Renal cortex interstitium (tissue), 15 donors: ENCODE measurements at places on chromosomes 1 and 21. TPM values are rescaled to one million over a fixed set of nuclear protein-coding genes. Genes with fewer than 3 reads are reported as not detected.
A peak's percentile ranks its signal among the peaks of the same experiment; 100 is the strongest.

Gene RNF207
- polyA plus RNA-seq, result 25.4 TPM

Gene KMO
- 19.5 TPM for polyA plus RNA-seq

Gene SRGAP2
- 56.5 TPM for polyA plus RNA-seq

Gene ACOT11
- polyA plus RNA-seq, result 12.8 TPM

Gene DPYD
- polyA plus RNA-seq, result 13.0 TPM

GRCh38 chr1:50508040-50508586 is 84.9 kb upstream of the DMRTA2 start:
- no peak for DNase-seq

GRCh38 chr1:101253976-101254674 is 17.3 kb downstream of the S1PR1 start:
- DNase-seq, result no peak

DNA sequence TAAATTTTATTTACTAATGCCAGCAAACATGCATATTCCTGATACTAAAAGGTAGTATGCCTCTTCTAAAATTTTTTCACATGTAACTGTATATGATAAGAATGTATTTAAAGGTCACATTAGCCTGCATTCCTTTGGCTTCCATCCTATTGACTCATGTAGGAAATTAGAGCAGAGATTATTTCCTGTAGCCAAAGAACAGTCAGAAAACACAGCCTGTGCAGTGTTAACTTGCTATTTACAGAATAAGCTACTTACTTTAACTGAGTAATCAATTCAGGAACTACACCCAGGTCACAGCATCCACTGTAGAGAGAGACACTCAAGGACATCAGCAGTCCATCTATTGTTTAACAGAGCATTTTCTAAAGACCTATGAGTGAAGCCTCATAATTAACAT is 154.5 kb upstream of the ADGRL4 start:
- DNase-seq, result no peak

GRCh38 chr1:15116966-15117365 is 36.6 kb upstream of the TMEM51 start:
- no peak for DNase-seq

GRCh38 chr1:211148366-211148765 is 14.4 kb upstream of the KCNH1 start:
- no peak for DNase-seq

GRCh38 chr1:114828251-114828650 is 26.4 kb upstream of the SYCP1 start:
- DNase-seq, result no peak

- peak; percentile 60 for DNase-seq
Measured at GRCh38 chr1:117013309-117013858, 11.8 kb downstream of the CD101 start.

DNA sequence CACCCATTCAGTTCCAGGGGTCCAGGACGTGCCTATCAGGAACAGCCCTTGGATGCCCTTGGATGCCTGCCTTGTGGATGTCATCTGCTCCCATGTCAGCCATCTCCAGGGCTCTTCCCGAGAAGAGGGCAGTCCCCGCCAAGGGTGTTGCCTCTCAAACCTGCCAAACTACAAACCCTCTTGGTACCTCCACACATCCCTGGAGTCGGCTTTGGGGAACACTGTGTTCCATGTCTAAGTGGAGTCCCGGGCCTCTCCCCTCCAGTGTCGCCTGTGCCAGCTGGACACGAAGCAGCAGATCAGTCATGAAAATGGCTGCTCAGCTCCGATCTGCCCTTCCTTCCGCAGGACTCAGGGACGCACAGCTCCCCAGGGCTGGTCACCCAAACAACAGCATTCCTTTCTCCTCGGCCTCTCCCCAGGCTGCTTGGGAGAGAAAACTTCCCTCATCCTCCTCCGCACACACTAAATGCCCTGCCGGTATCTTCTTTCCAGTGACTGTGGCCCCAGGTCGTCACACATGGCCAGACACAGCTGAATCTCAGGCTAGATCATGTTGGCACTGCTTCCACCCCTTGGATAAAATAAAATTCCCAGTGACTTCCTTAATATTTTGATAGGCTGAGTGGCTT is 53.4 kb downstream of the GALNT2 start:
- no peak for DNase-seq

DNA sequence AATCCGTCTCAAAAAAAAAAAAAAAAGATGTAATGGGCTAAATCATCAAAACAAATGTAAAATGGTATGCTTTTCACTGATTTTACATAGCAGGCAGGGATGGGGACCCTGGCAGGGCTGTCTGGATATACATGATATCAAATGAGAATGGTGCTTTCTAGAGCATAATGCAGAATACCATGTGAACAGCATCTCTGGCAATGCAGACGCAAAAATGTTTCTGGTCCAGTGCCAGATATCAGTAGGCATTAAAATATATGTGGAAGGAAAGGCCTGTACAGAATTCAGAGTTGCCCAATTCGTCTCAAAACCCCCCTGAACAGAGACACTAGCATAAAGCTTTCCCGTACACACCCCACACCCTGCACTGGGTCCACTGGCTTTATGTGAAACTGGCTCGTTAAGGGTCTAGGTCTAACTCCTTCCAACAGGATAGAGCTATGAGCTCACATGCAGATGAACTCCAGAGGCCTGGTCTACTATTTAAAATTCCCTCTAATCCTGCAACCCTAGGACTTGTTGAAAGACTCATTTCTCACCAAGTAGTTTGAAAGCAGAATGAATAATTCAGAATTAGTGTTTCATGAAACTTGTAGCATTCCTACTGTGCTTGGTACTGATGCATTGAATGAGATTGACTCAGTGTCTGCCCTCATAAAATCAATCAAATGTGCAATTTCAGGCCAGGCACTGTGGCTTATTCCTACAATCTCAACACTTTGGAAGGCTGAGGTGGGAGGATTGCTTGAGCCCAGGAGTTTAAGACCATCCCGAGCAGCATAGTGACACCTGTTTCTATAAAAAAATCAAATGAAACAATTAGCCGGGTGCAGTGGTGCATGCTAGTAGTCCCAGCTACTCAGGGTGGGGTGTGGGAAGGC is 2.6 kb upstream of the MYSM1 start:
- DNase-seq, result no peak

- DNase-seq, result no peak
Measured at GRCh38 chr1:182662121-182662890, 22.1 kb downstream of the RGS8 start.

DNA sequence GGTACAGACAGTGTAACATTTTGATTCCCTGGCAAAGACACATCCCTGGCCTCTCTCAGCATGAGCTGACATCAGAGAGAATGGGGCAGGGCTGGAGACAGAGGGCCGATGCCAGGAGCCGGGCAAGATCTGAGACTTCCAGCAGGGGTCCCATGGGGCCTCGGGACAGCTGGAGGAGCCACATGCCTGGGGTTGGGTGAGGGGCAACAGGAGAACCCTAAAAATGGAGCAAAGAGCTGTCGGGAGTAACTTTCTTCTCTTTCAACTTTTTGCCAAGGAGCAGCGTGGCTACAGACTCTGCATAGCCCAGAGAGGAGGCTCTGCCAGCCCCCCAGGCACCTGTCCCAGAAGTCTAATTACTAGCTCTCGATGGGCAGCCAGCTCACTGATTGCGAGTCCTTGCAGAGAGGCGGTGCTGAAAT is 130.8 kb downstream of the LACTBL1 start:
- no peak for DNase-seq

GRCh38 chr1:93079685-93080141 is 630 bp downstream of the MTF2 start:
- peak; percentile 38 for DNase-seq

DNA sequence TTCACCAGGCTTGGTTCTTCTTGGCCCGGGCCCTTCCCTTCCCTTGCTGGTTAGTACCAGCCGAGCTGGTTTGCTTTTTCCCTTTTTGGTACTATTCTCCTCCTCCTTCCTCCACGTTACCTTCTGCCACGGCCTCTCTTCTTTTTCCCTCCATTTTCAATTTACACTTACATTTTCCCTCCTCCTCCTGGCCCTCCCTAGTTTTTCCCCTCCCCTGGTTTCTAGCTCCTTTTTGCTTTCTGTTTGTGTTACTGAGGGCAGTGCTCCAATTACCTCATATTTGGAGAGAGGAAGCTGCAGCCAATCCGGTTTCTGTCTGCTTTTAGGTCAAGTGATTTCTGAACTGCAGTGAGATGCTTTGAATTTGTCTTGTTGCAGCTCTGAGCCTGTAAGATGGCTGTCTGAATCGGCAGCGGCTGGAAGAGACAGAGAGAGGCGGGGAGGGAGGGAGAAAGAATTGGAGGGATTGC is 63.7 kb downstream of the MACF1 start:
- peak; percentile 56 for DNase-seq

DNA sequence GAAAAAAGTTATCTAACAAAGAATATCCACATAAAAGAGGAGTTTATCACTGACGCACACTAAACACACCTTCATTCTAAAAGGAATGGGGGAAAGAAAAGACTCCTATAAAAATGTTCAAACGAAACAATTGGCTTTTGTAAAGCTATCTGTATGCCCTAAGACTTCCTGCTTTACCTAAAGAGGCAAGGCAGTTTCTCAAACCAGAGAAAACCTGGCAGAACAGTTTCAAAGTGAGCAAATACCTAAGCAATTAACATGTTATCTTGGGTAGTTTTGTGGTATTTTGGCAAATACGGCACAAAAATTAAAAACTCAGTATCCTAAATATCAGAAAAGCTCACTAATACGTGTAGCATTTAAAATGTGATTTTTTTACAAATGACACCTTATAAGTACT is 1.9 kb downstream of the PUM1 start:
- DNase-seq, result no peak

- no peak for DNase-seq
Measured at GRCh38 chr1:94350350-94350924, 67.8 kb upstream of the ABCD3 start.

DNA sequence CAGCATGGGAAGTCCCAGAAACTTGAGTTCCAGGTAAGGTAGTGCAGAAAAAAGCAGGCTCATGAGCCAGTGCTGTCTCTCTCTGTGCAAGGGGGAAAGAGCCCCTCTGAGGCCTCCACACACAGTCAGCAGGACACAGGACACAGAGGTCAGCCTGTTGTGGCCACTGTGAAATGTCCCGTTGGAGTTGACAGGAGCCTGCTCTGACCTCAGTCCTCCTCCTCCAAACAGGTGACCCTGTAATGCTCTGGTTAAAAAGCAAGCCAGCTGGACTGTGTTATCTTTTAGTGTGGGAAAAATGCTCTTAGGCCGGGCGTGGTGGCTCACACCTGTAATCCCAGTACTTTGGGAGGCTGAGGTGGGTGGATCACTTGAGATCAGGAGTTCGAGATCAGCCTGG is 24.2 kb upstream of the GPR157 start:
- DNase-seq, result no peak

- no peak for DNase-seq
Measured at GRCh38 chr1:20367116-20367585, 76.5 kb downstream of the VWA5B1 start.

DNA sequence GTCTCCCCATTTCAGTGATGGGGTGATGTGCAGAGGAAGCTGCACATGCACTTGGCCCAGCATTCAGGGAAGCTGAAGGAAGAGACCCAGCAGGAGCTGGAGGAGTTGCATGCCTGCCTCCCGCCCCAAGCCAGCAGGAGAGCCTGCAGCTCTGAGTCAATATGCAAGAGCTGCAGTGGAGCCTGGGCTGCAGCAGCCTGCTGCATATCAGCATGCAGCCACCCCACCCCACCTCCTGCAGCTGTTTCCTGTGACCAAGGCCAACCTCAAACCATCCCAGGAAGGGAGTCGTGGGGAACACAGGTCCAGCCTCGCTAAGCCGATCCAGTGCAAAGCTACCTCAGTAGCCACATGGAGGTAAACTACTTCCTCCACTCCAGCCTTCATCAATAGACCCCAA is 18.9 kb downstream of the AGT start:
- DNase-seq, result no peak
